ENCODE measurements at places on chromosomes 2 and 18. TPM values are rescaled to one million over a fixed set of nuclear protein-coding genes. Genes with fewer than 3 reads are reported as not detected.

Gene FEV
- total RNA-seq, result not detected

Gene GLB1L
- 4.9 TPM for total RNA-seq

Gene TMEM178A
- total RNA-seq, result not detected

Gene TRIM43
- total RNA-seq, result 0.23 TPM

GRCh38 chr2:213187833-213188532 is 36.6 kb upstream of the IKZF2 start:
- DNase-seq, result no peak

DNA sequence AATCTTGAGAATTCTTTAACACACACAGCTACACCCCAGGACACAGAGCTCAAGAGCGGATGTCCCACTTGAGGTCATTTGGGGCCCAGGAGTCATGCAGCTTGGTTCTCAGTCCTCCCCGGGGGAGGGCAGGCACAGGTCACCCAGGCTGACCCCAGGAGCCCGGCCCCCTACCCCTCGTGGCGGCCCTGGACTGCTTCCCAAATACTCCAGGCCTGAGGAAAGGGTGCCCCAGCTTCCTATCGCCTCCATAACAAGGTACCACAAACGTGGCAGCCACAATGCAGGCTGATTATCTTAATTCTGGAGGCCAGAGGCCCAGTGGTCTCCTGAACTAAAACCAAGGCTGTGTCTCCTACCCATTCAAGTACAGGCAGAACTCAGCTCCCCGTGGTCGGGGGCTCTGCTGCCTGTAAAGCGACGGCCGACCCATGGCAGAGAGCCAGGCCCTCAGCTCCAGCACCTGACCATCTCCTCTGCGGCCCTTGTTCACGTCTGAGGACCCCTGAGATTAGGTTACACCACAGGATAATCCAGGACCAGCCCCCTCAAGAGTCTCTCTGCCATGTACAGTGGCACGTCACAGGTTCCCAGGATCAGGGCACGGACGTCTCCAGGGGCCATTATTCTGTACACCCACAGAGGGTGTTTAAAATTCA is 10.5 kb downstream of the SLC66A2 start:
- no peak for DNase-seq

DNA sequence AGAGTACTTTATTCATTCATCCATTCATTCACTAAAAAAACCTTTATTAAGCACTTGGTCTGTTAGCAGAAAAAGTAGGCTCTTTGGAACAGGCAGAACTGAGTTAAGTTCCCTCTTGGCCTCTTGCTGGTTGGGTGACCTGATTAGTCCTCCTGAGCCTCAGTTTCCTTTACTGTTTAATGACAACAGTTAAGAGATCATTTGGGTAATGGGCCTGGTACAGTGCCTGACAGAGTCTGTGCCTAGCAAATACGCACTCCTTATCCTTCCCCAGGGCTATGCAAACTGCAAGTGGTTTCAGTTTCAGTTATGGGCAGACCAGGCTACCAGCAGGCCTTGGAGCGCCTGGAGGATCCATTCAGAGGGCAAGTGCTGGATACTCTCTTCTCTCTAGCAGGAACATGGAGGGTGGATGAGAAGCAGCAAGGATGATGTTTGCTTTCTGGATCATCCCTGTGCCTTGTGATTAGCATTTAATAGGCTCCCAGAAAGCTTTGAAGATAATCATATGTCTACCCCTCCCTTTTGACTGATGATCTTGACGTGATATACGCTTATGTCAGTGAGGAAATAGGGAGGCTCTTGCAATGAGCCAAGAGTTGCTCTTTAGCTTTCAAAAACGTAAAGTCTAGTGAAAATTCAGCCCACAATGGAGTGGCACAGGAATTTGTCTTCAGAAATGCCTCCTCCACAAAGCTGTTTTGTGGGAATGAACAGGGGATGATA is 12.4 kb upstream of the TAF1B start:
- DNase-seq, result no peak

GRCh38 chr2:204655101-204655500 is 109.8 kb downstream of the PARD3B start:
- DNase-seq, result no peak

Gene SERPINB3
- total RNA-seq, result not detected

- DNase-seq, result no peak
Measured at GRCh38 chr2:227406177-227407031, 18.7 kb upstream of the SCYGR1 start.

- DNase-seq, result no peak
Measured at GRCh38 chr2:207459990-207460757, 69.6 kb upstream of the CREB1 start.

DNA sequence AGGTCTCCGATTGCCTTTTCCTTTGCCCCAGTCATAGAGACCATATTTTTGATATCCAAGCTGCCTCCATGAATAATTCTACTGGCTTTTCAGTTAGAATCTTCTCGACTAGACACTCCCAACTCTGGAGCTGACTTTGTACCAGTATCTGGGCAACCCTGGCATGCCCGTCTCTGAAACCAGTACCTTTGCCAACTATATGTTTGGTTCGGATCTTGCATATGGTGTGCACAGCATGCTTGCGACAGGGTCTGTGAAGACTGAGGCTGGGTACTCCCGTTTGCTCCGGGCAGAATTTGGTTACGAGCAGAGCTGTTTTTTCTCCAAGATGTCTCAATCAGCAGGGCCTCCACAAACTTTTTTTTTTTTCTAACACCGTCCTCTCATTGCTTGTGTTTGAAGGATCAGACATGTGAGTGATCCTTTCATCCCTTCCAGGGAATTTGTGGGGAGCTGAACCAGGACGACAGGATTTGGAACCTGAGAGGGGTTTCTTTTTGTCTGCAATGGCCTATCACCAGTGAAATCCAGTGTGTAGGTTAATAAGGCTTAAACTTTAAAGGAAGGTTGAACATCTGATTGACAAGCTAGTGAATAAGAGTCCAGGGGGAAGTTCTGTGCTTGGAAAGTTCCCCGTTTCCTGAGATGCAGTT is 322.3 kb downstream of the MYCN start:
- no peak for DNase-seq

DNA sequence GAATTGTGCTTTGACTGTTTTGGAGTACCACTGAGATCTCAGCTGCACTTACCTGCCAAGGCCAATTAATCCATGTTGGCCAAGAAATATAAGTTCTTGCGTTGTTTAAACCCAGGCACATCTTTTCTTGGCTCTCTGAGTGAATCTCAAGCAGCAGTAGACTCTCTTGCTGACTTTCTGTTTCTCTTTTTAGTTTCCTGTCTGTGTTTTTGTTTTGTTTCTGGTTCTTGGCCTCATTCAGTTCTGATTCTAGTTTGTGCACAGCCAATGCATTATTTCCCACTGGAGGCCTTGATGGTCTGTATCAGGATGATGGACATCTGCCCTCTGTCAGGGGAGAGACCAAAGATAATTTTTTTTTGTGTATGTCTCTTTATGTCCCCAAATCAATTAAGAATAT is 379.4 kb downstream of the CDH2 start:
- no peak for DNase-seq

GRCh38 chr2:189580658-189581353 is at the start of gene SLC40A1:
Gene SLC40A1 (minus strand): TSS chr2:189580786. CDS start chr2:189580460, 326 bp downstream.
- peak; percentile 59 for DNase-seq

- DNase-seq, result no peak
Measured at GRCh38 chr2:11701751-11702301, 31.8 kb upstream of the NTSR2 start.

Gene DAW1
- not detected for total RNA-seq

Gene C2orf80
- not detected for total RNA-seq

Gene TUBA3D
- not detected for total RNA-seq

Gene ZAP70
- 286 TPM for total RNA-seq

DNA sequence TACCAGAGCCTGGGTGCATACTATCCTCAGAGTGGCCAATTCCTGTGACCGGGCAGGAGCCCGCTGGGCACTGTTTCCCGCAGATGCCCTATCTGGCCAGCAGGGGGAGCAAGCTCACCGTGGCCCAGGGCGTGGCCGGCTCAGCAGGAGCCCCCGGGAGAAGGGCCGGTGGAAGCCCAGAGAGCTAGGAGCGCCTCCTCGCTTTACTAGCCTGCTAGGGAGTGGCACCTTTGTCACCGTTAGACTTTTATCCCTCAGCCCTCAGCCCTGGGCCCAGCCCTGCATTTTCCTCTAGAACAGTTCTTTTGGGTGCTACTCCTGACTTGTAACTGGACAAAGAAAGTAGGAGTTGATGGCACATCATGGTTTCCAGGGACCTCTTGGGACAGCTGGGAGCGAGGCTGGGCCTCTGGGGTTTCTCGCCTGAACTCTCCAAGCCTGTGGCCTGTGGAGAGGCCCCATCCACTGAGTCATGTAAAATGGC is 24.0 kb downstream of the TMEM177 start:
- peak; percentile 76 for DNase-seq

Gene SIX3
- total RNA-seq, result 0.21 TPM

DNA sequence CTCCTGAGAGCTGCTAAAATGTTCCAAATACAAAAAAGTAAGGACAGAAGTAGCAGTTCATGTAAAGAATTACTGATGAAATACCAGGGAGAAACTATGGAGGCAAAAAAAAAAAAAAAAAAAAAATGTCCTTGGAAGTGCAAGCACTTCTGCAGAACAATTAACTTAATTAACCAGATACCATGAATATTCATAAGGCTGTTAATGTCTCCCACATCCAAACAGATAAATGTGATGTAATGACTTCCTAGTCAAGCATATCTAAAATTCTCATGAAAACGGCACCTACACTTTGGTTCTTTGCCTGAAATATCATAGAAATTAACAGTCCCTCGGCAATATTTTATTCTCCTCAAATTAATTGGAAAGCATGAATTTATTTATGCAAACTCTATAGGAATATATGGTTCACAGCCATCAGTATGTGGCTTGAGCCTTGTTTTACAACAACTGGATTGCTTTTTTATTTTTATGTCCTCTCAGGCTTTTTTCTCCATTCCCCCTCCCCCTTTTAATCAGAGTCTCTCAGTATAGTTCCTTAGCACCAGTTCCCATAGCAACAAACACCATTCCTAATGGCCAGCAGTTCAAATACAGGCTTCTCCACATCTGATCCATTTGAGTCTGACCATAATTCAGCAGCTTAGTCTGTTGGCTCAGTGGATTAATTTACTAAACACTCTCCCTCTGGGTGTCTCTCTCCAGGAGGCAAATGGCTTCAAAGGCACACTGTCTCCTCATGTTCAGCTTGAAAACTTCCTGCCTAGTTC is 97.1 kb downstream of the ITGA4 start:
- DNase-seq, result no peak
